Endothelial cell of umbilical vein (primary cell): ENCODE measurements at places on chromosomes 2 and 18.
A peak's percentile ranks its signal among the peaks of the same experiment; 100 is the strongest.

DNA sequence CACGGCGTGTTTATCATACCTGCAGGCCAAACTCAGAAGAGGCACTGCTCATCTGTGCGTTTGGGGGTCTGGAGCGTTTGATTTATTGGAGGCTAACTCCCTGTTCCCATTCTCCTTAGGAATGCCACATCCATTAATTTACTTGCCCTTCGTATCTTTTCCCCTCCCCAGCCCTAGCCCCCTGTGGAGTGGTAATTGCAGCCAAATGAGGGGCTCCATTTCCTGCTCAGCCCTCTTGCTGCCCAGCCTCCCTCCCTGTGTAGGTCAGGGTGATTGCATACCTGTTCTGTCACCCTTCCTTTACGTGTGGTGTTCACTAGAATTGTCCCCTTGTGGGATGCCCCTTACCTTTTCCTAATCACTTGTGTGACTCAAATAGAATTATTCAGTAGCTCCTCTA is 120.4 kb downstream of the MAP3K20 start:
- no peak for DNase-seq

- no peak for DNase-seq
Observed at GRCh38 chr2:51778806-51779205, 746.9 kb upstream of the NRXN1 start.

- DNase-seq = no peak
Observed at GRCh38 chr2:172725746-172726145, 9.9 kb upstream of the RAPGEF4 start.

- DNase-seq = no peak
Observed at GRCh38 chr2:196963961-196964360, 37.5 kb upstream of the PGAP1 start.

GRCh38 chr2:209114588-209115240 is 309.1 kb upstream of the MAP2 start:
- DNase-seq = no peak

DNA sequence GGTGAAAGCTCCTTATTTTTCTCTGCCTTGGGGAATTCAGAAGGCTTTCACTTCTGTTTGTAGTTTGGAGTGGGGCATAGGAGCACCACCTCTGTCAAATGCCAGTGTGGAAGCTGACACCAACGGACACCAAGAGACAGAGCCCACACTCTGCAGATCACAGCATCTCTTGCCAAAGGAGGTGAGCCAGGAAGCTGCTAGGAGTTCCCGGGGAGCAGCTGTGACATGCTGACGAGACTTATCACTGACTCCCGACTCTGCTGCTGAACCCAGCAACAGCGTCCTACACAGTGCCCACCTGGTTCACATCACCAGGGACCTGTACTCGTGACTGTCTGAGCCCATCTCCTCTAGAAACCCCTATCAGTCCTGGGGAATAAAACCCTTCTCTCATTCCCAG is 8.1 kb downstream of the TEX51 start:
- DNase-seq = no peak

- DNase-seq = no peak
Observed at GRCh38 chr2:7609974-7610373, 692.8 kb downstream of the RNF144A start.

DNA sequence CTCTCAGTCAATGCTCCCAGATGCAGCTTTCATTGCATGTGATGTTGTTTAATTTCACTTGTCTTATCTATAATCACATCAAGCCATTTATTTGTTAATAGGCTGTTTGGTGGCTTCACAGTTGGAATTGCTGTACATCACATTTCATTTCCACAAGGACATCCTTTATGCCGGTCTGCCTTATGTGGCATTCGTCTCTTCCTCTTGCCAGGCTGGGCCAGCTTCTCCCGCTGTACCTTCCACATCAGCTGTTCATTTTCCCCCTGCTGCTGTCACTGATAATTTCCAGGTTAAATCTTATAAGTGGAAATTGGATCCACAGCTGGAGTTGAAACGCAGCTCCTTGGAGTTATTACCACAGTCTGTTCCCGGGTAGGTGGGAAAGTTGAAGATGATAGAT is 110.6 kb downstream of the DPP10 start:
- DNase-seq = no peak

DNA sequence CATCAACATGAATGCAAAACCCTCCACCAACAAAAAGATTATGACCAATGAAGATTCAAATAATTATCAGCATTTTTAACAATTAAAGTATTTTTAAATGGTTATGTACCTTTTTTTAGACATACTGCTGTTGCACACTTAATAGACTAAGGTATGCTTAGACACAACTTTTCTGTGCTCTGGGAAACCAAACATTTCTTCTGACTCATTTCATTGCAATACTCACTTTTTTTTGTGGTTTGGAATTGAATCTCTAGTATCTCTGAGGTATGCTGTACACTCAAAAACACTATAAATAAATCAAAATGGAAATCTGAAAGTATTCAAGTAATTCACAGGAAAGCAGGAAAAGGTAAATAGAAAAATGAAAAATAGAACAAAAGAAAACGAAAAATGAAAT is 247.9 kb upstream of the POU3F3 start:
- no peak for DNase-seq

- no peak for DNase-seq
Observed at GRCh38 chr2:182004945-182005520, 19.4 kb downstream of the PPP1R1C start.

DNA sequence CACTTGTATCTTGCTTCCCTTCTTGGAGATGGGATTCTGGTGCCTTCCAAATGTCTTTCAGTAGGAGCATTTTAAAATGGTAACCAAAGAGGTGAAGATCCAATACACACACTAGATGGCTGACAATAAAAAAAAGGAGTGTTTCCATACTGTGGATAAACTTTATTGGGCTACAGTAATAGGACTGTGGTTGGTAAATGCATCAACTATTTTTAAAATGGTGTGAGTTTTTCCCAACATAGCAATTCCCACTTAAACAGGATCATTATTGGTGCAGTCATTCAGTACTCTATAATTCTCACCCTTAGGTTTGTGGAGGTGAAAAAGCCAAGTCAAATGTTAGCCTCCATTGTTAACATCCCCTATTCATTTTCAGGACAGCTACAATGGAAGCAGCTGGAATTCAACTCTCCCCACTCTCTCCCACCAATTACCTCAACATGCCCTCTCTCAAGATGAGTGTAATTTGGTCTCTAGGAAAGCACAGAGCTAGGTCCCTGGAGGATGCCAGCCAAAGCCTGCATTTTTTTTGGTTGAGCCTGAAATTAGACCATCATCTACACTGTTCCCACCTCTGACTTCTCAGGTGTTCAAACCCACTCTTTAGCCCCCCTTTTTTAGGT is 273.3 kb downstream of the TCF4 start:
- DNase-seq = no peak

DNA sequence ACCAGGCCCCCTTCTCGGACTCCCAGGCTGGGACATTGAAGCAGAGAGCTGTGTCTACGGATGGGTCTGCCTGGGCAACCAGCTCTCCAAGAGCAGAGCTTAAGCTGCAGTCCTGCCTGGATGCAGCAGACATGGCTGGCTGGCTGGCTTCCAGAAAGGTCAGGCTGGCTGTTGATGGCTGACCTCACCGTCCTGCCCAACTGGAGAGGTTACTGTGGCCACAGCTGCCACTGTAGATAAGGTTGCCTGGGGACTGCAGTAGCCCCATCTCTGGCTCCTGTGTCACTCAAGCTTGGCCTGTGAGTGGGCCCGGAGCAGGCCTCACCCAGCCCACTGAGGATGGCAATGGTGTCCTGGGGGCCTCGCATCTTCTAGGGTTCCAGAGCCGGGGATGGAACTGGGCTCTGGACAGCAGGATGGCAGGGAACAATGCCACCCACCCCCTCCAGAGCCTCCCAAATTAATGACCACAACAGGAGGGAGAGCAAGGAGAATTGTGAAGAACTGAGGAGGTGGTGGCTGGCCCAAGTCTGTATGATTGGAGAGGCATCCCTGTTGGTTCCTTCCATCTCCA is 37.0 kb upstream of the FOSL2 start:
- DNase-seq = peak; percentile 96
